ENCODE measurements at places on chromosomes 1 and 21.

DNA sequence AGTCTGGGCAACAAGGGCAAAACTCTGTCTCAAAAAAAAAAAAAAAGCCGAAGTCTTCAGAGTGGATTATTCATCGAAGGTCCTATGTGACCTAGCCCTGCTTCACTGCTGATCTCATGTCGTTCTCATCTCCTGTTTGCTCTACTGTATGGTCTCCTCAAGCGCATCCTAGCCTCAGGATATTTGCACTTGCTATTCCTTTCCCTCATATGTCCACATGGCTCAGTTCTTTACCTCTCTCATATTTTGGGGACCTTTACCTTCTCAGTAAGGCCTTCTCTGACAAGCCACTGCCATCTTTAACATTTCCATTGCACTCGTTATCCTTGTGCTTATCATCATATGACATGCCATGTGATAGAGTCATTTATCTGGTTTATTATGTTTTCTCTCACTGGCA, 2.6 kb downstream of the TBCE start:
- no peak for DNase-seq

GRCh38 chr1:93358293-93358692, 12.6 kb downstream of the DR1 start:
- DNase-seq: peak; percentile 79

GRCh38 chr1:4614371-4615137, 39.9 kb upstream of the AJAP1 start:
- DNase-seq: no peak

- DNase-seq: peak; percentile 82
These were observed 5.1 kb downstream of the HSPB7 start for GRCh38 chr1:16012590-16013219.

- peak; percentile 48 for DNase-seq
These were observed 3.7 kb upstream of the FNDC7 start for GRCh38 chr1:108708691-108709660.

- DNase-seq: peak; percentile 36
These were observed 70.3 kb downstream of the PIK3CD start for GRCh38 chr1:9721606-9722377.

DNA sequence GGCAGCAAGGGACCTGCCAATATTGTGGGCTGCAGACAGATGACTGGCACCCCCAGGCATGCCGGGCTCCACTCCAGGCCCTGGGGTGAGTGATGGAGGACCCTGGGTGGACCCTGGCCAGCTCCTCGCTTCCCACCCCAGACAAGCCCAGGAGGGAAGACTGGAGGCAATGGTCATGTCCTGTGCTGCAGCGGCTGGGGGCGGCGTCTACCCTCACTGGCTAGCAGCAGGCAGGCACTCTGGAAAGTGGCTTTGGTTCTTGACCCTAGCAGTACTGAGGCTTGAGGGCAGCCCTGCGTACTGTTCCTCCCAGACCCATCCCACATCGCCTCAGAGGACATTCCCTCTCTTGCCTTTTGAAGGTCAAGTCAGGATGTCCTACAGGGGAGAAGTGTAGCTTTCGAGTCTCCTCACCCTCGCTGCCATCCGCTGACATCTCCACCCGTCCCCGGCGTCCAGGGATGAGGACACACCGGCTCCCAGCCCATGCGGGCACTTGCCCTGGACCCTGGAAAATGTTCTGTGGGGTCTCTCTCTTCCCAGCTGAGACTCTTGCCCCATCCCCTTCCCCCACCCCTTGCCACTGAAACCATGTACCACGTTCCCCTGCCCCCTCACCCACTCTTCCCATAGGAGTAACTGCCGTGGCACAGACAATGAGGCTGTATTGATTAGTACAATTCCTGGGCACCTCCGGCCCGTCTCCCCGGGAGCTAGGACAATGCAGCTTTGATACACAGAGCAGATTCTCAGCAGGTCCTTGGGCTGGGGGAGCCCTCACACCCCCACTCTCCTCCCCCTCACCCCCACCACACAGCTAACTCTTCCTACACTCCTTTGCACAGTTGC, 15.0 kb downstream of the SLC6A9 start:
- DNase-seq: no peak

DNA sequence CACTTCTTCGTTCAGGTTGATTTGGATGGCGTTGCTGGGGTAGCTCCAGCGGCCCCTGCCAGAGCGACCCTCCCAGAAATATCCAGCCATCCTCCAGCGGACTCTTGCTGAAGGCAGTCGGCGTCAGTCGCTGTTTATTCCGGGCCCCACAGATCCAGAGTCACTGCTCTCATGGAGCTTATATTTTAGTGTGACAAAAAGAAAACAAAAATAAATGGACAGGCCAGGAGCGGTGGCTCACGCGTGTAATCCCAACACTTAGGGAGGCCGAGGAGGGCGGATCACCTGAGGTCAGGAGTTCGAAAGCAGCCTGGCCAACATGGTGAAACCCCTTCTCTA, 791 bp upstream of the CFAP298 start:
- no peak for DNase-seq

- DNase-seq: no peak
These were observed 415.6 kb downstream of the SMYD3 start for GRCh38 chr1:246091477-246091876.

- DNase-seq: peak; percentile 11
These were observed 9.2 kb upstream of the ZNF644 start for GRCh38 chr1:91031081-91031480.

- DNase-seq: peak; percentile 93
These were observed 604.7 kb downstream of the PTPRC start for GRCh38 chr1:199243423-199244061.

GRCh38 chr1:40921981-40922677, 57.4 kb upstream of the CTPS1 start:
- no peak for DNase-seq

- no peak for DNase-seq
These were observed 71.3 kb downstream of the WDR4 start for GRCh38 chr21:42807938-42808613.

DNA sequence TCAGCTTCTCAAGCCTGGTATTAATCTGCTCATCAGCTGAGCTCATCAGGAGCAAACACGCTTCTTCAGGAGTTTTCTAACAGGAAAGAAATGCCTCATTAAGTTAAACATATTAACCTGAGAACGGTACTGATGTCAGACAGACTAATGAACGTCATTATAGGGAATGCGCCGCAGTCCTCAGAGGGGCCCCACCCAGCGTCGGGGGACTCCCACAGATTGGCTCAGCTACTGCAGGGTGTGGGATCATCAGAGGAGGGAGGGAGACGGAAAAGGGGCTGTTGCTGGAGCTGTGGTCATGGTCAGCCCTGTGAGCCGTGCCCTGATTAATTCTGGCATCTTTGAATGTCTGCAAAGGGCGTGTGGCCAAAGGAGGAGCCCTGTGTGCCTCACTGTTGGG, 348.5 kb downstream of the PTPRU start:
- DNase-seq: no peak

DNA sequence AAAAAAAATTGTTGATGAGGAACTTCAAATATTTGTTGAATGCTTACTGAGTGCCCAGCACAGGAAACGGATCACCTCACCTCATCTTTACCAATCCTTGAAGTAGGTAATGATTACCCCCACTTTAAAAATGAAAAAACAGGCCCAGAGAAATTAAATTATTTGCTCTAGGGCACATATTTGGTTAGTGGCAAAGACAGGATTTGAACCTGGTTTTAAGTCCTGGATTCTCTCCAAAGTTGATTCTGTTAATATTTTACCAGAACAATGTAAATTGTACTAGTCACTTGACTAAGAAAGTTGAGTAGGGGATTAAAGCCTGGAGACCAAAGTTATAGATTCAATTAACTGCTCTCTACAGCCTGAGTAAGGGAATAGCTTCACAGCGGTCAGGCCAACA, 97.9 kb downstream of the GIPC2 start:
- DNase-seq: no peak

DNA sequence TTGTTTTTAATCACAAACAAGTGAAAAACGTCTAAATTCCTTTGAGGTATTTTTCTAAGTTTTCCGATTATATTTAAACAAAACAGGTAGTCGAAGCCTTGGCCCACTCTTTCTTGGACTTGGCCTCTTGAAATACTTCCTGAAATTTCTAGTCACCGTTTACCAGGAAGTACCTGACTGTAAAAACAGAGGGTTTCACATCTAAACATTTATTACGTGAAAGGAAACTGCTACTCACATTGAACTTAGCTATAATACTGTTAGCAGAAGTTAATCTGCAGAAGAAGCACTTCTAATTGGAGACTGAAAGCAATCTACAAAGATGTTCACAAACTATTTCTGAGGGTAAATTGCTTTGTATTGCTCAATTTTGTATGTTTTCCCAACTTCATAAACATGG, 526.0 kb upstream of the ADGRL4 start:
- no peak for DNase-seq

- DNase-seq: no peak
These were observed 16.9 kb downstream of the TINAGL1 start for GRCh38 chr1:31593136-31593665.

GRCh38 chr1:30756545-30757351, 826 bp downstream of the LAPTM5 start:
- DNase-seq: peak; percentile 94

DNA sequence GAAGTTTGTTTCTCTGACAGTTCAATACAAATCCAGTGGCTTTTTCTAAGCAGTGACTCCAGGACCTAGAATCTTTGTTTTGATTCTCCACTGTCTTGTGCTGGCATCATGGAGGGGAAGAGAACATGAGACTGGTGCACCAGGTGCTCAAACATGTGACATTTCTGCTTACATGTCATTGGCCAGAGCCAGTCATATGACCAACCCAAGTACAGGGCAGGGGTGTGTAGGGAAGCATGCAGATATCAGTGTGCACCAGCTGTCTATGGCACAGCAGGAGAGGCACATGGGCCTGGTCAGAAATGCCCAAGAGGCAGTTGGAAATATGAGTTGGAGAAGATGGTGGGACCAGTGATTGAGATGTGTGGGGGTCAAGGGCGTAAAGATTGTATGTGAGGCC, 297.0 kb downstream of the HHAT start:
- DNase-seq: no peak

DNA sequence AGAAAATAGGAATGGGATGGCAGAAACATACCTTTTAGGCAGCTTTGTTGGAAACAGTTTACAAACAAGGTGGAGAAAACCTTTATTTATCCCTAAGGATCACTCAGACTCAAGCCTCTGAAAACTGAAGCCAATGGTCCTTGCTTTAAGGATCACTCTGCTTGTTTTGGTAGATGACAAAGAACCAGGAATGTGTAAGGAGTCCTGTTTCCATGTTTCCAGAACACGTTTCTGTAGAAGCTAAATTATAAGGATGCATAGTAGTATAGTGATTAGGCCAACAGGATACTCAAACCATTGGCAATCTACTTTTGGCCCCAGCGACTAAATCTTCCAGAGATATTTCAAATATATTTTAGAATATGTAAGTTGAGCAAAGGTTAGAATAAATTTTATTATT, 149.1 kb upstream of the HP1BP3 start:
- DNase-seq: no peak

- DNase-seq: peak; percentile 32
These were observed 19.8 kb upstream of the C1orf21 start for GRCh38 chr1:184366997-184367396.

DNA sequence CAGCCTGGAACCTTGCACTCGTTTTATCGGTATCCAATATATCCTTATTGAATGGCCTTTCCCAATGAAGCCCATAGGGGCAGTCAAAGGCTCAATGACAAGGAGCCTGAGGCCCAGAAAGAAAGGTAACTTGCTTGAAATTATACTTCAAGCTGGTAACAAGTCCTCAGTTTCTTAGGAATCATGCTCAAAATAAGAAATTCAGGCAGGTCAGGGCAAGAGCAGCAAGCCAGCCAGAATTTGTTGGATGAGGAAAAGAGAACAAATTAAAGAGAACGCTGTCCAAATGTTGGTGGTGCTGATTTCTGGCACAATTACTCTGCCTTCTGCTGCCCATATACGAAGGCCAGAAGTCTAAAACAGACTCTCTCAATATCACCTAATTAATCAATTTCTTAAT, 77.6 kb downstream of the DDX20 start:
- DNase-seq: peak; percentile 3

- DNase-seq: no peak
These were observed 16.3 kb downstream of the CRB1 start for GRCh38 chr1:197284325-197284724.

- DNase-seq: no peak
These were observed 24.1 kb upstream of the CHODL start for GRCh38 chr21:18220498-18220897.

- DNase-seq: peak; percentile 61
These were observed 40.0 kb downstream of the PDC start for GRCh38 chr1:186420923-186421322.

- DNase-seq: no peak
These were observed 46.7 kb upstream of the FOXO6 start for GRCh38 chr1:41314376-41315145.

DNA sequence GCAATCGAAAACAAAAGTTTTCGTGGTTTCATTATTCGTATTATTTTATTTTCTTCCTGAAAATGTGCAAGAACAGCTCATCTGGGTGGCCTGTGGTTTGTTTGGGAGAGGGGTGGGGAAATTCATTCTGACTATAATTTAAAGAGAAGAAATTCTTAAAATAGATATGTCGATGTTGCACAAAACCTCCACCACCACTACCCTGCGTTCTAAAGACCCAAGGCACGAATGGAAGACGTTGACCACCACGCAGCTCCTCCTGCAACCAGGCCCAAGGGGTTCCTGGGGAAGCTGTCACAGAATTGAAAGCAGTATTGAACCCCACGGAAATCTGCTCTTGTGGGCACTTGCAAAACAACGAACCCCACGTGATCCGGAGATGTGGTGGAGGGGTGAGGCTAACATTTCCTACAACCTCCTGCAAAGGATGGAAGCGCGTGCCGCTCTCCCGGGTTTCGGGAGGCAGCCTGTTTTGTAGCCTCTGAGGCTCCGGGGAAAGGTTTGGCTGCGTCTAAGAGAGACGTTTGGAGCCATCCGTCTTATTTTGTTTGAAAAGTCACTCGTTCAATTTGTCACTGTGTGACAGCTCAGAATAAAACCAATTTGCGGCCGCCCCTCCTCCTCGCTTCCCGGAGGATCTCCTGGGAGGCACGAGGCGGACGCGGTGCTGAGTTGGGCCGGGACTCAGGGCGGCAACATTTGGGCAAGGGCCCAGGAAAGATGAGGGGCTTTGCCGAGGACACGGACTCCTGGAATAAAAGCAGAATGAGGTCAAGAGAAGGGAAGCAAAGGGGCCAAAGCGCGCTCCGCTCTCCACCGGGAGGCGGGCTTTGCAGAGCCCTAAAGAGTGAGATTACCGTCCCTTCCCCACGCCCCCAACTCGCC, 810 bp upstream of the HLX start:
- no peak for DNase-seq

GRCh38 chr1:77832901-77833300, 53.5 kb downstream of the MIGA1 start:
- peak; percentile 57 for DNase-seq
